ENCODE measurements at places on chromosomes 3 and 15. TPM values are rescaled to one million over a fixed set of nuclear protein-coding genes. Genes with fewer than 3 reads are reported as not detected.

DNA sequence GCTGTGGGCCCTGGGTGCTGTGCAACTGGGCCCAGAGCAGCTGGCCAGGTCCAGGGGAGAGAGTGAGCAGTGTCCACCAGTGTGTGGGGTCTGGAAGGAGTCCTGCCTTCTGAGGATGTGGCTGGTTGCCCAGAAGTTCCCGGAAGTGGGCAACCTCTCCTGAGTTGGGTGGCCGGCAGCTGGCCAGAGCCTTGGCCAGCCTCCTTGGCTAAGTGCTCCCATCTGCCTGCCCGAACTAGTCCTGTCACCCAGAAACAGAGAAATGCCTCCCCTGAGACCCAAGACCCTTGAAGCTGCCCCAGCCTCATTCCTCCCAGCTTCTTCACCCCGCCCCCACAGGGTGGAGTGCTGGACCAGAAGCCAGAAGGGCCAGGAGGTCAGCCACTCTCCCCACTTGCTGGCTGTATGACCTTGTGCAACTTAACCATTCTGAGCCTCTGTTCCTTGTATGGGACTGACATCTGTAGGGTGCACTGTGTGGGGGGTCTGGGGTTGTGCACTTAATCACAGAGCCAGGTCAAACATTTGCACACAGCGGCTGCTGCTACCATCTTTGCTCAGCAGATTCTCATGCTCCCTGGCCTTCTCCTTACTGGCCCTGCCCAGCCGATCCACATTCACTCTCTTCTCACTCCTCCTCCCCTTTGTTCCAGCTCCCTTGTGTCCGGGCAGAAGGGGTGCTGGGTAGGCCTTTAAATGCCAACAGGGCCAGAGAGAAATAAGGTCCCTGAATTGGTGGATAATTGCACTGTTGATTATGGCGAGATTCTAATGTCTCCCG, 7.5 kb upstream of the ALAS1 start:
- DNase-seq = peak; percentile 62
- no peak overlapping the region for H3K27ac ChIP-seq
- H3K4me3 ChIP-seq = no peak overlapping the region
- peaks cover 15% of the 10 kb centered on the region for H3K4me1 ChIP-seq
- H3K27me3 ChIP-seq = no peaks in the 10 kb centered on the region

GRCh38 chr3:63726656-63727055, 74.2 kb downstream of the SNTN start:
- H3K36me3 ChIP-seq = no peaks in the 10 kb centered on the region
- peak; percentile 19 for DNase-seq
- no peak overlapping the region for H3K27ac ChIP-seq
- H3K4me1 ChIP-seq = peaks cover 28% of the 10 kb centered on the region
- H3K4me3 ChIP-seq = no peak overlapping the region

GRCh38 chr3:45597581-45597980, 3.0 kb downstream of the LIMD1 start:
- DNase-seq = no peak
- peaks cover 18% of the 10 kb centered on the region for H3K4me1 ChIP-seq
- H3K4me3 ChIP-seq = peak overlapping the region; percentile 74
- H3K27me3 ChIP-seq = no peaks in the 10 kb centered on the region
- no peaks in the 10 kb centered on the region for H3K36me3 ChIP-seq

DNA sequence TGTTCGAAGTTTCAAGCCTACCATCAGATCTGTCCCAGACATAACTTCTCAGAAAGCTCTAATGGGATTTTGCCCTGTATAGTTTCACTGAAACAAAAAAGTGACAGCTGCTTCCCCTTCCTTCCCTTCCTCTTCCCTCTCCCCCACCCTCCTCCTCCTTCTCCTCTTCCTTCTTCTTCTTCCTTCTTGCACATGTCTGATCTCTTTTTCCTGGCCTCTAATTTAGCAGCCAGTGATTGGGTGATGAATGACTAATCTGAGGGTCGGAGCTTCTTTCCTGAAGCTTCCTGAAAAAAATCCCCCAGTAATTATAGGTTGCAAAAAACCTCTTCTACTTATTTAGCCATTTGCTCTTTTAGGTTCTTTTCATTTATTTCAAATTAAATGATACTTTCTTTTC, 168.7 kb downstream of the POTEB3 start:
- no peaks in the 10 kb centered on the region for H3K36me3 ChIP-seq
- H3K4me3 ChIP-seq = no peak overlapping the region
- DNase-seq = no peak

GPR149 gene
- not detected for total RNA-seq

DNA sequence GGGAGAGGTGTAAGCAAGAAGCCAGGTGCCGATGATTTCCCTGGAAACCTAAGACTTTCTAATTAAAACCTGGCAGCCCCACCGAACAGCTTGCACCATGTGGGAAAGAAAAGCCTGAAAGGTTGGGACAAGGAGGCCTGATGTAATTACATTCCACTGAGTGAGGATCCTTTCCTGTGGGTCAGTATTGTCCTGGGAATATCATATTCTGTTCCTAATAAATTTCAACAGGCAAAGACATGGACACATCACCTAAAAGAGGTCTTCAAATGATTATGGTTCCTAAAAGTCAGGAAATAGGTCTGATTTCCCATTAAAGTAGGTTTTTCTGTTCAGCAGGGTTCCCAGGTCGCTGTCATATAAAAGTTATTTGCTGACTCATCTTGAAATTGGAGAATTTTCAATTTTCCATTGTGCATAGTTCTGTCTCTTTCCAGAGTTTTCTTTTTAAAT, 58.5 kb downstream of the DUT start:
- H3K4me1 ChIP-seq = peaks cover 81% of the 10 kb centered on the region
- no peak overlapping the region for H3K4me3 ChIP-seq
- DNase-seq = peak; percentile 83
- no peaks in the 10 kb centered on the region for H3K36me3 ChIP-seq
- H3K27me3 ChIP-seq = no peaks in the 10 kb centered on the region

GRCh38 chr3:39750712-39751111, 58.7 kb upstream of the MYRIP start:
- no peaks in the 10 kb centered on the region for H3K27me3 ChIP-seq
- H3K4me1 ChIP-seq = no peaks in the 10 kb centered on the region
- H3K36me3 ChIP-seq = no peaks in the 10 kb centered on the region
- H3K4me3 ChIP-seq = no peak overlapping the region
- DNase-seq = no peak

- H3K36me3 ChIP-seq = no peaks in the 10 kb centered on the region
- DNase-seq = no peak
- H3K4me3 ChIP-seq = no peak overlapping the region
- no peak overlapping the region for H3K27ac ChIP-seq
Measured at GRCh38 chr15:62795700-62796695, 246.5 kb upstream of the TPM1 start.

DNA sequence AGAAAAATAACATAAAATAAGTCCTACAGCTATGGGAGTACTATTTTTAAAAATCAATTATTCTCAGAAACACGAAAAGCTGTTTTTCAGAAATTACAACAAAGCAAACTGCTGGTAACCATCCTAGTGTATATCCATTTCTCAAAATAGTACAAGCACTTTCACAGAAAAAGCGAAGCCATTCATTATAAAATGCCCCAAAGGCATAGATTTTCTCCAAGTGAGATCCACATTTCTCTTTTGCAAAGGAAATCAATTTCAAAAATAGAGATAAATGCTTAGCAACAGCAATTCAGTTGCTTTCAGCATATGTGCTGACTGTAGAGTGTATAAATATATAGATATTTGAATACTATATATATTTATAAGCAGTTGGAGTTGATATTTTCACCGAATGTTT, 1266.3 kb downstream of the SI start:
- H3K27me3 ChIP-seq = no peaks in the 10 kb centered on the region
- H3K4me3 ChIP-seq = no peak overlapping the region
- no peaks in the 10 kb centered on the region for H3K4me1 ChIP-seq
- H3K36me3 ChIP-seq = no peaks in the 10 kb centered on the region

DNA sequence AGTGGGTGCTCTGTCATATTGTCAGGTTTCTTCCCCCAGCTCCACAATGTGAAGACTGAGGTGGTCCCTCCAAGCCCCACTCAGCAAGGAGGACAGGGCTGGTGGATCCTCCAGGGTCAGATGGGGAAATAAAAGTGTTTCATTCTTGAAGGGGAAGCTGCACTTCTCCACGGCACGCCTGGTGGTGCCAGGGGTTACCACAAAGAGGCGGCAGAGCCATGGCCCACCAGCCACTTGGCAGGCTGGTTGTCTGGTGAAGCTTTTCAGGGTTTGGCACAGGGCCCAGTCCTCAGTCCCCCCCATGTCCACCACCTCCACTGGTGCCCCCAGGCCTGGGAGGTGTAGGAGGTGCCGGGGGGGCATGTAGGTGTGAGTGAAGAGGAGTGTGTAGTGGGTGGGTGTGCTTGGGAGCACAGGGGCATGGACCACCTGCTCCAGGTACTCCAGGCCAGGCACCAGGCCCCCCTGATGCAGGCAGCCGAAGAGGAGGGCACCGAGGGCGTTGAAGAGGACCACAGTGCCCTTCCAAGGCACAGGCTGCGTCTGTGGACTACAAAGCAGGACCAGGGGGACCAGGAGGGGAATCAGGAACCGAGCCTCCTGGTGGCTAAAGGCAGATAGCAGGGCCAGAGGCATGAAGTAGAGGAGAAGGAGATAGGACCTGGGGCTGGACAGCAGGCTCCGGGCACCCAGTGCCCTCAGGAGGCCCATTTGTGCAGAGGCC, 5.0 kb upstream of the NCBP2 start:
- H3K27me3 ChIP-seq = no peaks in the 10 kb centered on the region
- 0 out of 2 replicates have a peak, but pooled peaks cover 5% of the 10 kb centered on the region for H3K4me1 ChIP-seq
- H3K36me3 ChIP-seq = no peaks in the 10 kb centered on the region
- H3K27ac ChIP-seq = no peak overlapping the region
- peak; percentile 39 for DNase-seq
- H3K4me3 ChIP-seq = no peak overlapping the region

FANCI gene
- 13.8 TPM for total RNA-seq

- DNase-seq = no peak
- no peaks in the 10 kb centered on the region for H3K4me1 ChIP-seq
- H3K27me3 ChIP-seq = no peaks in the 10 kb centered on the region
- H3K27ac ChIP-seq = no peak overlapping the region
Measured at GRCh38 chr3:138670407-138670806, 61.8 kb downstream of the FAIM start.

MST1R gene
- not detected for total RNA-seq

- H3K27ac ChIP-seq = peak overlapping the region; percentile 33
- H3K4me3 ChIP-seq = no peak overlapping the region
- H3K4me1 ChIP-seq = peaks cover 19% of the 10 kb centered on the region
- H3K36me3 ChIP-seq = no peaks in the 10 kb centered on the region
- DNase-seq = peak; percentile 92
Measured at GRCh38 chr3:72031581-72031980, 246.6 kb upstream of the PROK2 start.

EPHA6 gene
- not detected for total RNA-seq

- H3K36me3 ChIP-seq = peaks cover 56% of the 10 kb centered on the region
- H3K27me3 ChIP-seq = no peaks in the 10 kb centered on the region
- H3K4me3 ChIP-seq = peak overlapping the region; percentile 99
- H3K27ac ChIP-seq = peak overlapping the region; percentile 71
Measured at GRCh38 chr15:63052077-63052841, 9.7 kb downstream of the TPM1 start.

IL17RC gene
- 41.8 TPM for total RNA-seq

TM4SF4 gene
- total RNA-seq = 0.97 TPM

DNA sequence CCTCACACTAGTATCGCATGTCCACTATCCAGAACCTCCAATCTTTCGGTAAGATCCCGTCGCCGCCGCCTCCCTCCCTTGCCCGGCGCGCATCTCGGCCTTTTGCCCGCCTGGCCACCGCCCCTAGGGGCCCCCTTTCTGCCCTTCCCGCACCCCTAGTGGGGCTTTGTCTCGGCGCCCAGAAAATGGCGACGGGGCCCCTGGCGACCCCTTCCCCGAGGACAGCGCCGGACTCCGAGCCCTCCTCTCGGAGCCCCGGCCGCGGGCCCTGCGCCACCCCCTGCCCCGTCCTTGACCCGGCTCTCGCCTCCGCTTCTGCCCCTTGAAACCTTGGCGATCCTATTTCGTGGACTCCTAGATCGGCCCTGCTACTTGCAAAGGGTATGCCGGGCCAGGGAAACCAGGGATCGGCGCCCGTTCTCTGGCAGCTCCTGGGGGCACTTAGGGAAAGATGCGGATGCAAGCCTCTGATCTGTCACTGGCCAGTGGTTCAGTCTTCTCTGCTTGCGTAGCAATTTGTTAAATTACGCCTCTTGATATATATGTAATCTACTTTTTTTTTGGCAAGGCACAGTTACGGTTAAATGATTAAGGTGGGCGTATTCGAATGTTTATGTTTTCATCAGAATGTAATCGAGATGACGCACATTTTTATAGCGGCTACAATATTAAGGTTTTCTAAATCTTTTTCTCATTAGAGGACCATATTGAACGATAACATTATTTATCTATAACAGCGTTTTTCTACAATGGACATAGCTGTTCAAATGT, 603 bp downstream of the EIF1B start:
- H3K27me3 ChIP-seq = no peaks in the 10 kb centered on the region
- peak overlapping the region; percentile 91 for H3K4me3 ChIP-seq
- H3K27ac ChIP-seq = peak overlapping the region; percentile 83
- peaks cover 30% of the 10 kb centered on the region for H3K36me3 ChIP-seq
- peak; percentile 69 for DNase-seq
- peaks cover 20% of the 10 kb centered on the region for H3K4me1 ChIP-seq

- DNase-seq = peak; percentile 95
- H3K27me3 ChIP-seq = no peaks in the 10 kb centered on the region
- peak within 1 kb of the TSS; percentile 57 for H3K27ac ChIP-seq
Measured at GRCh38 chr3:100993309-100993708, at the start of gene ABI3BP. Gene ABI3BP (minus strand): TSS chr3:100993421. CDS start chr3:100993384, 37 bp downstream.

CCDC39 gene
- total RNA-seq = not detected

MRPS25 gene
- total RNA-seq = 27.2 TPM

DNA sequence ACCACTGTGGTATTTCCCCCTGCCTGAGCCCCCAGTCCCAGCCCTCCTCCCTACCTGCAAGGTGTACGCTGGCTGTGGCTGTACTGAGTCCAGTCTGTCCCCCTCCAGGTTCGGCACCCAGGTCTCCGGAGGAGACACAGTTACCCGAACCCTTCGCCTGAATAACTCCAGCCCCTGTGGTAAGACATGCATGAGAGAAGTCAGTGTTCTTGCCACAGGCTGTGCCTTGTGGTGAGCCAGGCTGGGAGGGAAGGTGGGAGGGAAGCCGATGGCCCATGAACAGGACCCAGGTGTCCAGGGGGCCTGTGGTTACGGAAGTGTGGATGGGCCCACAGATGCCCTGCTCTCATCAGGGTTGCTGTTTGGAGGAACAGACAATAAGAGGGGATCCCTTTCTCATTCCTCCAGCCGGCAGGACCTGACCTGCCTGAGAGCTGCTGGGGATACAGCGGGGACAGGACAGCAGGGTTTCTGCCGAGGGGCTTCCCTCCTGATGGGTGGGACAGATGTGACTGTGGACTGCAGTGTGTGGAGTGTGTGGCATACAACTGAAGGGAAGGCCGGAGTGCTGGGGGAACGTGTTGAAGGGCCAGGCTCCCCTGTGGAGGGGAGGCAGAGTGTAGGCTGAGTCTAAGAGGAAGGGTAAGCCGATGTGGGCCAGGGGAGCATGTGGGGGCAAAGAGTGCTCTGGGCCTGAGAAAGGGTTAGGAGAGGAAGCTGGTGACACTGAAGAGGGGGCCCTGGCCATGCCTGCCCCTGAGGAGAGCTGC, 21.9 kb downstream of the ACAA1 start:
- no peak overlapping the region for H3K27ac ChIP-seq
- no peak overlapping the region for H3K4me3 ChIP-seq
- DNase-seq = no peak
- no peaks in the 10 kb centered on the region for H3K36me3 ChIP-seq

GRCh38 chr3:175047786-175048185, 188.7 kb downstream of the NAALADL2 start:
- H3K4me3 ChIP-seq = no peak overlapping the region
- H3K27ac ChIP-seq = no peak overlapping the region
- H3K4me1 ChIP-seq = no peaks in the 10 kb centered on the region
- H3K36me3 ChIP-seq = no peaks in the 10 kb centered on the region
- DNase-seq = no peak

PLOD2 gene
- total RNA-seq = 330 TPM

- H3K4me3 ChIP-seq = peak overlapping the region; percentile 83
- H3K27me3 ChIP-seq = no peaks in the 10 kb centered on the region
- H3K4me1 ChIP-seq = peaks cover 14% of the 10 kb centered on the region
- peaks cover 12% of the 10 kb centered on the region for H3K36me3 ChIP-seq
Measured at GRCh38 chr15:63277893-63278456, 570 bp downstream of the APH1B start.

Measured in GM23248 (cell line).